ENCODE measurements at places on chromosomes 7 and 10.
A peak's percentile ranks its signal among the peaks of the same experiment; 100 is the strongest.

GRCh38 chr10:46234026-46234425, 52.8 kb upstream of the ANTXRL start:
- no peak for DNase-seq

DNA sequence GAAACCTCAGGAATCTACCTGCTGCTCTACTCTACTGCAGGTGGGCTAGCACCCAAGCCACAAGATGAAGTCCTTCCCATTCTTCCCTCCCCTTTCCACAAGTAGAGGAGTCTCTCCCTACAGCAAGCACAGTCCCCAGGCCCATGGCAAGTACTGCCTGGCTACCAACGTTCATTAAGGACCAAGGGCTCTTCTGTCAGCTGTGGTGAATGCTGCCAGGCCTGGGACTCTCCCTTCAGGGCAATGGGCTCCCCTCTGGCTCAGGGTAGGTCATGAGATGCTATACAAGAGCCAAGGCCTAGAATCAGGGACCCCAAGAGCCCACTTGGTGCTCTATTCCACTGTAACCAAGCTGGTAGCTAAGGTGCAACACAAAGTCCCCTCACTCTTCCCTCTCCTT, 39.8 kb downstream of the SNX13 start:
- DNase-seq: no peak

DNA sequence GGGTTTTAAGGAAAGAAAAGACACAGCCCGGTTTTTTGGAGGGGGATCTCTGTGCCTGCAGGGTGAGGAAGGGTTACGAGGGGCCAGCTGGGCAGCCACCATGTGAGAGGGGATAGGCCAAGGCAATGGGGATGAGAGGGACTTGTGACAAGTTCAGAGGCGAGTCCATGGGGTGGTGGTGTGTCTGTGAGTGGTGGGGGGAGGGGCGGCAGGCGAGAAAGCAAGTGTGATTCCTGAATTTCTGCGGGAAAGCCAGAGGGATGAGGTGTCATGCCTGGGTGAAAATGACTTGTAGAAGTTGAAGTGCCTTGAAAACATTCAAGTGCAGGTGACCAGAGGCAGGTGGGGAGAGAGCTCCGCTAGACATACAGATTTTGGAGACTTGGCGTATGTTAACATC, 61.0 kb upstream of the RNF32 start:
- no peak for DNase-seq

- DNase-seq: no peak
Measured at GRCh38 chr7:45663167-45663921, 89.2 kb downstream of the ADCY1 start.

- DNase-seq: no peak
Measured at GRCh38 chr10:21263839-21264238, 261.6 kb downstream of the SKIDA1 start.

- no peak for DNase-seq
Measured at GRCh38 chr7:1813394-1814088, 143.5 kb downstream of the ELFN1 start.

- no peak for DNase-seq
Measured at GRCh38 chr10:128314686-128315085, 188.5 kb upstream of the MKI67 start.

DNA sequence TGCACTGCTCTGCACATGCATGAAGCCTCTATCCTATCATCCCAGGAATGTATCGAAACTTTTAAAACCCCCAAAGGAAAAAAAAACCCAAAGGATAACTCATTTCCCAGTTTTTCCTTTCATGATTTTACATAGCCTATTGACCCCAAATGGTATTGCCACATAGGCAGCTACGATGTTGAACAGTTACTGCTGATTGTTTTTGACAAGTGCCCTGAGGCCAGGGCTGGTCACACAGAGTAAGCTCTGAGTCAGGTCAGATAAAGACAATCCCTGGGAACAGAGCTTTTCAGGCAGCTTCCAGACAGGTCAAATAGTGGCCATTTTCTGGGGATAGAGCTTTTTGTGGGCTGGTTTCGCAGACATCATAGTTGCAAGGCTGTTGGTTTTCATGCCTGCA, 52.1 kb downstream of the MYL10 start:
- no peak for DNase-seq

DNA sequence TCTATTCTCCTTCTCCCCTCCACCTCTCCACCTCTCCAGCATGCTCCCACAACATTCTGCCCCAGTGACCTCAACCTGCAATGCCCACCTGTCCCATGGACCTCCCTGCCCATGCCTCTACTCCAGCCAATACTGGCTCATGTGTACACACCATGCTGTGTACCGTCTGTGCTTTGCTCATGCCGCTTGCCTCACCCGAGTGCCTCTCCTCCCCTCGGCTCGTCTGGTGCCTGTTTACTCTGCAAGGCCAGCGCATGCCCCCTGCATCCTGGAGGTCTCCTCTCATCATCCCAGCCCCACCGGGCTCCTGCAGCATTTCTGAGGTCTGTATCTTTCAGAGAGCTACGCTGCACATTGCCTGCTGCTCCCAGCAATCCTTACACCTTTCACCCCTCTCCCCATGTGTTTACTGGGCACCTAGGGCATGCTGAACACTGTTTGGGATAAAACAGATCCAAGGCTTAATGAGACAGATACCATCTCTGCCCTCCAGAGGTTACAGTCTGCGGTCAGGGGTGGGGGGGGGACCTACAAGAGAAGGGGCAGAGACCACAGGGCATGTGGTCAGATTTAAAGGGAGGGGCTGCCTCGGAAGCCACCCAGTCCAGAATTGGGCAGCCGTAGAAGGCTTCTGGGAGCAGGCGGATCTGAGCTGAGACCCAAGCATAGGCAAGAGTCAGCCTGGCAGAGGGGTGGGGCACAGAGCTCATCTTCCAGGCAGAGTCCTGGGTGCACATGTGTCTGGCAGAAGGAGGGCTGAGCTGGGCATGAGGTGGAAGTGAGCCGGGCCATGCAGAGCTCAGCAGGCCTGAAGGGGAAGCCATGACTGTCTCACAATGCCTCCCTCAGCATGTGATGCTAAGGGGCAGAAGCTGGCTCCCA, 29.6 kb upstream of the PSAP start:
- DNase-seq: no peak

DNA sequence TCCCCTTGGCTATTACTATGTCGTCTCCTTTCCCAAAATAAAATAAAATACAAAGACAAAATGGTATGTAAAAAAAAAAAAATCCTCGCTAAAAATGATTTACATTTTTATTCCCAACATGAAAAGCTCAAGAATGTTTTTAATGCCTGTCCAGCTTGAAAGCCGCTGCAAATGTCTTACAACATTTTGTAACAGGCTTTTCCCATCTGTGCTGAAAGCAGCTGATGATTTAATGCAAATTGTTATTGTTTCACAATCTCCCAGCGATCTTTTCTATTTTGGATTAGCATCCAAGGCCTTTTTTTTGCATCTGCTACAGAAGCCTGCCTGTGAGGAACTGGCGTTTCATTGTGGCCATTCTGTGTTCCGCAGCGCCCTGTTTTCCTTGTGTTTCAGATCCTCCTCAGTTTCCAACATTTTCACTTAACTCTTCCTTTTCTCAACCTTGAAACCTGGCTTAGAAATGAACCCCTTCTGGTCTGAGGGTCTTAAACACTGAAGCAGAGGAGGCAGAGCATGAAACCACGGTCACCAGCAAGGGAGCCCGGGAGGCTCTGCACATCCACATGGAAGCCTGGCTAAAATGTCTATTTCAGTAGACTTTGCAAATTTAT, 712.1 kb downstream of the PARD3 start:
- no peak for DNase-seq

GRCh38 chr10:60236869-60237524, 152.7 kb downstream of the ANK3 start:
- no peak for DNase-seq

GRCh38 chr7:134986363-134987251, at the start of gene AGBL3:
Gene AGBL3 (plus strand): TSS chr7:134986508. CDS start chr7:134987934, 1,426 bp downstream.
- peak; percentile 84 for DNase-seq

- no peak for DNase-seq
Measured at GRCh38 chr7:8136051-8136730, 125.8 kb downstream of the ICA1 start.

DNA sequence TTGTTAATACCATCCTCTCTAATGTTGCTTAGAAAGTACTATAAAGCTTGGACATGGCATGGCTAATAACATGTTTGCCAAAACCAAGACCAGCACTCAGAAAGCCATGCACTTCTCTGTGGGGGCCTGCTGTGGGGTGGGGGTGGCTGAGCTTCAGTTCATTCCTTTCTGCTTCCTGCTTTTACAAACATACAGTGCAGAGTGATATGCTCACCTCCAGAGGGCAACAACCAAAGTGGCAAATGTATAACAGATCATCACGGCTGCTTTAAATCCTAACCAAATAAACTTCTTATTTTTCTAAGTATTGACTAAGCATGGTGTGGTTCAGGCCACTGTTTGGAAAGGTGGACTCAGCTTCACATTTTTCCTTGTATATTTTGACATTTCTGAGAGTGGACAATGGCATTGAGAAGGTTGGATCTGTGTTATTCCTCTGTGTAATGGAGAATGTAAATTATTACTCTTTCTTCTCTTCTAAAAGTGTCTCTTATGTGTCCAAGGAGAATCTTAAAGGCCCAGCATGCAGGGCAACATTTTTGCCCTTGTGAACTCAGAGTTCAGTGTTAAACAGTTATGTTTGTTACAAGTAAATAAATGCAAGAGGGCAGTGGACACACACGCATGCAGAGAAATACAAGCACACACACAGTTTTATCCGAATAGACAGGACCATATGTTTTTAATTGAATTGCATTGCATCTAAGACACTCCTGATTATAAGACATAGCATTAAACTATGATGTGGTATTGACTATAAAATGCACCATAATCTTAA, 186.1 kb downstream of the HERPUD2 start:
- no peak for DNase-seq

- DNase-seq: no peak
Measured at GRCh38 chr7:126535176-126535575, 717.6 kb downstream of the GRM8 start.

GRCh38 chr7:157395206-157395605, 58.4 kb downstream of the DNAJB6 start:
- no peak for DNase-seq

GRCh38 chr7:94605031-94605430, 50.9 kb downstream of the SGCE start:
- DNase-seq: no peak

- DNase-seq: no peak
Measured at GRCh38 chr7:23346316-23346715, 47.2 kb downstream of the MALSU1 start.

DNA sequence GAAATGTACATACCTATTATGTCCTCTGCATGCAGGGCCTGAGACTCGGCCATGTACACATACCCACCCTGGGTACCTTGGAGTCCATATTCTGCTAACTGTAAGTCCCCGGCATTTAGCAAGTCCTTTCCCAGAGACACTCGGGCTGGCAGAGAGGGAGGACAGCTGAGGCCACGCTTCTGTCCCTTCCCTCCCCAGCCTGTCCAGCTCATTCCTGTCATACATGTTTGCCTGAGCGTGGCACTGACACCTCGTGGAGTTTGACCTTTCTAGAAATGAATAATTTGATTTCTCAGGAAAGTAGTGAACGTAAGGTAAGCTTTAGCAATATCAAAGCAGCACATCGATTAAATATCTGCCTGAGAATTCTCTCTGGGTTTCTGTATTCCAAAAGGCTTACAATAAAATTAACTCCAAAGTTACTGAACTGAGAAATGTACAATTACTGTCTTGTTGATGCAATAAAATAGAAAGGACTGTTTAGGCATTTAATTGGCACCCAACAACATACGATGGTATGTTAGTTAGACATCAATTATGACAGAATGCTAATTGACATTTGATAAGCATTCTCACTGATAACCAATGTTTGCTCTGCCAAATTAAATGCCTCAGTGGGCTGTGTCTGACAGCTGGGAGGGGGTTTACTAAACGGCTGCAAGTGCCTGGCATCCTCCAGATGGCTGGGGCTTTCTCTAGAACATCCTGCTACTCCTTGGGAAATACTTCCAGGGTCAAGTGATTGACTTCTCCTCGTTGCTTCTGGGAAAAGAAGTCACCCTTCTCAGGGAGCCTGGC, 221.2 kb downstream of the CCSER2 start:
- DNase-seq: no peak

GRCh38 chr7:74452748-74453321, 871 bp upstream of the GTF2IRD1 start:
- DNase-seq: peak; percentile 39

GRCh38 chr7:81487516-81487915, 282.3 kb downstream of the HGF start:
- DNase-seq: no peak

- no peak for DNase-seq
Measured at GRCh38 chr10:121516093-121516865, 82.0 kb downstream of the FGFR2 start.

DNA sequence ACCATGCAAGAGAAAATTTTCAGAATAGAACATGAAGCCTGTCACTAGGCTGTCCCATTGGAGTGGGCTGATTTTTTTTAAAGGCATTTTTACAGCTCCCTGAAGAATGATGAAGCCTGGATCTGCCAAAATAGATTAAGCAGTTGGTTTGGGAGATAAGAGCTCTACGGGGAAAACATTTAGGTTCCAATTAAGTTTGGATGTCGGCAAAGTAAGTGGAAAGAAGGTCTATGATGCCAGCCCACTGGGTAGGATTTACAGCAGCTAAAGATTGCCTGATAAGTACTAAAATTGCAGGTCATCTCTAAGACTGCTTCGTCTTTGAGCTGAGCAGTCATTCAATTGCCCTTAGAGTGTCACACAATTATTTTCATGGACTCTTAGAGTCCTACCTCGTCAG, 939.2 kb upstream of the CELF2 start:
- DNase-seq: no peak

DNA sequence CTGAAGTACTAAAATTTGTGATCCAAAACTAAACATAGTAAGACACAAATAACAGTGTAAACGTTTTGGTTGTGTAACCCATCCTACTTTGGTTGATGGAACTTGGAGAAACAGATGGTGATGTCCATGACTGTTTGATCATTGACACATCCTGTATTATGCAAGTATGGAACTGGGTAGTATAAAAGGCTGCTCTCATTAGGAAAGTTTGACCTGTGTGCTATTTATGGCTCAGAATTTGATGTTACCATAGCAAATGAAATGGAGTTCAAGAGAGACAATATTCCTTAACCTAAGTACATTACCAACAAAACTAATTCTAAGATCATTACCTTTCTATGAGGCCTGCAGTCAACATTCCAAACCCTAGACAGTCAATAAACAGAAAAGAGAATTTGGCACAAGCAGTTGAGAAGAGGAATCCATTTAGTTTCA, 39.9 kb downstream of the DKK1 start:
- no peak for DNase-seq

DNA sequence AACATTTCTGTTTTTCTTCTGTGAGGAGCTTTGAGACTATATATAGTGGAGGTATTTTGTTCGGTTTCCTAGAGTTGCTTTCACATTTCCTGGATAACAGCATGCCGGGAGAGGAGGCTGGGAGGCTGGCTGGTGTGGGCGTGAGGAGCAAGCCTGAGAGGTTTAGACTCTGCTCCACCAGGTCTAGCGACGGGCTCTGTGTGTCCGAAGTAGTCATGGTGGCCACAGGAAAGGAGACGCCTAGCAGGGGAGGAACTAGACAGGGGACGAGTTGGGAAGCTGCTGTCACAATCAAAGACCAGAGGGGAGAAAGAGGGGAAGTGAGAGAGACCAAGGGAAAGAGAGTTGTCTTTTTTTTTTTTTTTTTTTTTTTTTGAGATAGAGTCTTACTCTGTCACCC, 19.6 kb downstream of the PTPRE start:
- no peak for DNase-seq

- no peak for DNase-seq
Measured at GRCh38 chr7:107480932-107481331, 11.1 kb downstream of the GPR22 start.
